ENCODE measurements at places on chromosomes 6 and 20.
A peak's percentile ranks its signal among the peaks of the same experiment; 100 is the strongest.

DNA sequence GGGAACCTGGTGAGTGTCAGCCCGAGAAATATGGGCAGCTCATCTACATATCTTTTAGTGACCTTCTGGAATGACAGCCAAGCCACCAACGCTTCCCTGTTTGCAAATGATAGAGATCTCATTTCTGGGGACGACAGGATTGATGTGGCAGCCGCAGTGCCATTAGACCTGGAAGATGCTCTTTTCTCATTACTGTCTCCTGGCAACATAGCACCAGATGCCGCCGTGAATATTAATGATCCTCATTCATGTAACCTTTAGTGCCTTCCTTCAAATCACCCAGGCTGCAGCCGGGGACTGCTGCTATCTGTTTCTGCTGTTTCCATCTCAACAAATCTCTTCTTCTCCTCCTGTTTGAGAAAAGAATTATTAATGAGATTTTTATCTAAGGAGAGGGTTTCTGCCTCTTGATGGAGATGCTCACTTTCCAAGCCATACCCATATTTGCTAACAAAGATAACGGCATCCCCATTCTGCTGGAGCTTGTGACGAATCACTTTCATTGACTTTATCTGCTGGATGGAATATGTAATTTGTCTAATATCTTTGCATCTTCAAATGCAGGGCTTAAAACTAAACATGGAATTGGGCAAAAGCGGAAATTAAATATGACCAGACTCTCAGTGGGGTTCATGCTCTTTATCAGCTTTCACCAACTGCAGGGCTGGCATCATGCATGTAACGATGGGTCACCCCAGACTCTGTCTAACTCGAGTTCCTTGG, 74.8 kb upstream of the KIF16B start:
- no peak for DNase-seq

- no peak for DNase-seq
These were observed 131.2 kb upstream of the TSHZ2 start for GRCh38 chr20:52841003-52841402.

DNA sequence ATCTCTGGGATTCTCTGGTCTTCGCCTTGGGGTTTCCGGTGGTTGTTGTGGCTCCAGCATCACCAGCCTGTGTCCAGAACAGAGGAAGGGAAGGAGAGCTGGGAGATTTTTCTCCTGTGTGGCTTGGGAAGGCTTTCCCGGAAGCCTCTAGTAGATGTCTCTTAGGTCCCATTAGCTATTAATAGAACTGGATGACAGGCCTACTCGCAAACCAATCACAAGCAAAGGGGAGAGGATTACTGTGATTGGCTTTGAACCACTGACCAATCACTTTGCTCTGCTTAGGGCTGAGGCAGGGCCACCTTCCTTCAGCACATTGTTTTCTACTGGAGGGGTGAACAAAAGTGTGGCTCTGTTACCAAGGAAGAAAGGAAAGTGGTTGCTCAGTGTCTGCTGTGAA, 203.4 kb upstream of the SULF2 start:
- no peak for DNase-seq

DNA sequence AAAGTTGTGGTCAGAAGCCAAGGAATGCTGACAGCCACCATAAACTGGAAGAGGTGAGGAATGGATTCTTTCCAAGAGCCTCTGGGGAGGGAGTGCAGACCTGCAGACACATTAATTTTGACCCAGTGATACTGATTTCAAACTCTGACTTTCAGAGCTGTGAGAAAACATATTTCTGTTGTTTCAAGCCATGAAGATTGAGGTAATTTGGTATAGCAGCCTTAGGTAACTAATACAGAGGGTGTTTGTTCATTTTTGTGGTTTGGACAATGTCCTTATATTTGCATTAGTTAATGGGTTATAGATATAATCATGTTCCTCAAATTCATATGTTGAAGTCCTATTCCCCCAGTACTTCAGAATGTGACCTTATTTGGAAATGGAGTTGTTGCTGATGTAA, 85.4 kb upstream of the GTSF1L start:
- DNase-seq = no peak

GRCh38 chr6:158737082-158737709, 82.0 kb downstream of the EZR start:
- no peak for DNase-seq

GRCh38 chr20:23582293-23582692, 14.0 kb upstream of the CST9L start:
- no peak for DNase-seq

- DNase-seq = no peak
These were observed 28.5 kb downstream of the RSPO3 start for GRCh38 chr6:127146932-127147331.

DNA sequence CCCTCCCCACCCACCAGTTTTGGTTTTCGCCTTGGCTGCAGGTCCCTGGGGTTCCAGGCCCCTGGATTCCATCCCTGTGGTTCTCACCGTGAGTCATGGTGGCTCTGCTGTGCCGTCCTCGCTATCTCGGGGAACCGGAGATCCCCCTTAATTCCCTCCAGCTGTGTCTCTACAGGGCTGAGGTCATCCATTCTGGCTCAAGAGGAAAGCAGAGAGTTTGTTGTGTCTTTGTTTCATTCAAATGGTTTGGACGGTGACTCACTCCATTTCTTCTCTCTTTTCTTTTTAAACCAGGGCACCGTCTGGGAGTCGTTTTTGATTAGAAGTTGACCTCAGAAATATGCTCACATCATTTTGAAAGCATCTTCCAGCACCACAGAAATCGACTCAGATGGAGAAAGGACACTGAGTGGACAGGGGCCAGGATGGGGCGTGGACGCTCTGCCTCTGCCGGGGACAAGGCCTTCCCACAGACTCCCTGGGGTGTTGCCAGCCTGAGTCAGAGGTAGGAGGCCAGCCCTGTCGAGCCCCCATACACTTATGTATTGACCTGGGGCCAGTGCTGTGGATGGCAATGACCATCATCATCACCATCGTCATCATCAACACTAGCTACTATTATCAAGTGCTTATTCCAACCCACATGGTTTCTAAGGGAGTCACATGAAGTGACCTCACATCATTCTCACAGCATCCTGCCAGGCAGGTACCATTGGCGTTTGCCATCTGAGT, 176.2 kb downstream of the NFATC2 start:
- DNase-seq = no peak

- no peak for DNase-seq
These were observed 95.6 kb downstream of the SNAP25 start for GRCh38 chr20:10314198-10314597.

GRCh38 chr20:20685635-20686034, 26.8 kb downstream of the RALGAPA2 start:
- DNase-seq = no peak

- DNase-seq = no peak
These were observed 5.9 kb downstream of the RNF146 start for GRCh38 chr6:127272576-127272975.

DNA sequence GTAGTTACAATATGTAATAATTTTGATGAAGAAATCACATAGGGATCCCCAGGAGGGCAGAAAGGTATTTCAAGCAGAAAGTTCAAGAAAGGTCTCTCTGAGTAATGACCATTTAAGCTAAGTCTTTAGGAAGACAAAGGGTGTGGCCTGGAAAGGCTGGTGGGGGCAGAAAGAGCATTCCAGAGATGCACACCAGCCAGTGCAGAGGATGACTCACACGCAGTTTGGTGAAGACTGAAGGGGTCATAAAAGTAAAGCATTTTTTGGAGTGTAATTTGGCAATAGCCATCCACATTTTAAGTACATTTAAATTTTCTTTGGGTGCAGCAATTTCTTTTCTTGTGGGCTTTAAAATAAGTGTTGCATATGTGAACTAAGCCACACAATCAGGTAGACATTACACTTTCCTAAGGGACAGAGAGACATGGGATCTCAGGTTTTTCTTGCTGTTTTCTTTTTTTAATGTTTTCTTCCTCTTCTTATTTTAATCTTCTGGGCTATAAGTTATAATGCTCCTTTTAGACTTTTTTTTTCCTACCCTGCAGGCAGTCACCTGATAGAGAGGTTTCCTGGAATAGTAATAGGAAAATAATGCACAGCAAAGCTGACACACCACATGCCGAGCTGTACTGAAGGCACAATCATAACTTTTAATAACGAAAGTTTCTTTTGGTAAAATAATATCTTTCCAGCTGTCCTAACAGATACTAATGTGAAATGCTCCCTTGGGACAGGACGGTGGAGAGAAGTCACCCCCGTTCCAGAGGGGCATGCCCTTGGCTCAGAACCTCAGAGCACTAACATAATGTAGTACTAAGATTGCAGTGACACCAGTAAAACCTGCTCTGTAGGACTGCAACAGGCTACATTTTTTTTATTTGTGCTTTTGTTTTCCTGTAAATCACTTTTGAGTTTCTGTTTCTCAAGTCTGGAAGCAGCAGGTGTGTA, 49.6 kb upstream of the PTPRK start:
- no peak for DNase-seq

DNA sequence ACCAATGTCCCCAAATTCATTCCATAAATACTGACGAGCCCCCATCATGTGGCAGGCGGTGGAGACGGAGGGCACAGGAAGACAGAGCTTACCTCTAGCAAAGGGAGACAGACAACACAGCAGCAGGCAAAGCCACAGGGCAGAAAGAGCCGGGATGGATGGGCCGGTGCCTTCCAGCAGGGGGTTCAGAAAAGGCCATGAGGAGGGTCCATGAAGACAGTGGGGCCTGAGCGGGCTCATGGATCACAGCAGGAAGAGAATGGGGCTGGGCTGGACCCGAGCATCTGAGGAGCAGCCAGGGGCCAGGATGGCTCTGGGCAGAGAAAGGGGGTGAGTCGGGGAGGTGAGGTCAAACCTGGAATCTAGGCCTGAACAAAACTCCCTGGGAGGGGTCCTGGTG, 42.0 kb downstream of the PREX1 start:
- no peak for DNase-seq

DNA sequence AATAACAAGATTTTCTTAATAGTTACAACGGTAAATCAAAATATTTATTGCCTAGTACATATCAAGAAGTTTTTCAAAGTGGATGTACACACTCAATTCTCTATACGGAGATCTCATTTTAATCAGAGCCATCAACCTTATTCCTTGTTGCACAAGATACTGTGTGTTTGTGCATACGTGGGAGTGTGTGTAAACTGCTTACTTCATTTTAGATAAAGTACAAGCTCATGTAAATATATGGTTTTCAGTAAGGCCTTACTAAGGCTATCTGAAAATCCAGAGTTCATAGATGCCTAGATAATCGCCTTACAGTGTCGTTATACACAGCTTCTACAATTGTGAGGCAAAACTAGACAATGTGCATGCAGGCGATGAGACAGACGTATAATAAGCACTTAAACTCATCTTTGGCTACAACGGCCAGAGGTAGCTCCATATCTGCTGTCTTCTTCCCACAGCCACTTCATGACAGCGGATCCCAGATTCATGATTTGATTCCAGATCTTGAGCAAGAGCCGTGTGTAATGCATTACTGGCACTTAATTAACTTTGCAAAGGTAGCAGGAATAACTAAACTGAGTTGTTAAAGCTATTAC, 2.5 kb downstream of the PERP start:
- no peak for DNase-seq

- DNase-seq = peak; percentile 42
These were observed 464.3 kb upstream of the BTBD3 start for GRCh38 chr20:11453430-11453829.

DNA sequence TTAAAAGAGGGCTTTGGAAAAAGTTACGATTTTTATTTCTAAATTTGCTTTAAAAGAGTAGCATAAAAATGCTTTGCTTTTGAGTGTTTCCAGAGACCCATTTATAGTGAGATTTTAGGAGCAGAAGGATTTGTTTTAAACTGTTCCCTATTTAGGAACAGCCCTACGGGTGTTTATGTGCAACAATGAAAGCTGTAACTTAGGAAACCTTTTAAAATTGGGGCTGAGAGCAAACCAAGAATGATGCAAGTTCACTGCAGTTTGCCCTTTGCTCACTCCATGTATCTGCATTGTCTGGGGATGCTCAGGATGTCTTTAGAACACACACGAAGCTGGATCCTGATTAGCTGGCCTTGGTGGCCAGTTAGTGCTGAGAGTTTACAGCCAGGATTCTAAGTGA, 40.9 kb downstream of the GHRH start:
- DNase-seq = no peak

- no peak for DNase-seq
These were observed 254.4 kb upstream of the RUNX2 start for GRCh38 chr6:45073771-45074170.

DNA sequence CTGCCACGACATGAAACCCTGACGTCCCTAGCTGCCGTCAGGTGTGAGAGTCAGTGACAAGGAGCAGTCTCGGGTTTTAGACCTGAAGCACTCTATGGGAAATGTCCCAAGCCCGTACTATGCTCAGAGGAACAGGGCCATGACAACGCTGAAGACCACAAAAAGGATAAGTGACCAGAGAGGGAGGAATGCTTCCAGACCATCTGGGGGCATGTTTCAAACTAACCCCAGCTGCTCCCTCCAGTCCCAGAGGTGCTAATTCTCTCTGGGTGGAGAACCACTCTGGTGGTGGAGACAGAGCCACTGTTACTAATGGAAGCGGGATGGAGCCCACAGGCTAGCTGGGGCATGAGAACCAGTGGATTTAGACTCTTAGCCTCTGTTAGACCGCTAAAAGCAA, 8.7 kb downstream of the AURKA start:
- DNase-seq = no peak

DNA sequence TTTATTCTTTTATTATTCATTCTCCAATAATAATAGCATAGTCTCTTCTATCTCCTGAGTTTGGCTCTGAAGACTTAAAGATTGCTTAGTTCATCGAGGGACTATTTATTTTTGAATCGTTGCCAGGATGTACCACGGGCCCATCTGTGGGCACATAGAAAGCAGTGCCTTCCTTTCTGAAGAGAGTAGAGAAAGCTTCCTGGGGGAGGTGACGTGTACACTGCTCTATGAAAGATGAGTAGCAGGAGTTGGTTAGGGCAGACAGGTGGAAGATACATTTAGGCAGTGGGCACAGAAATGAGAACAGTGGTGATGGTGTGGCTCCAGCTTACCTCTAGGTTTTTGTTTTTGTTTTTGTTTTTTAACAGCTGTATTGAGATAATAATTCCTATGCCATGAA, 98.4 kb downstream of the CDKAL1 start:
- peak; percentile 53 for DNase-seq

GRCh38 chr20:10739134-10739533, 65.3 kb upstream of the JAG1 start:
- DNase-seq = no peak

- DNase-seq = peak; percentile 3
These were observed 3.3 kb upstream of the PCSK2 start for GRCh38 chr20:17223553-17223952.

DNA sequence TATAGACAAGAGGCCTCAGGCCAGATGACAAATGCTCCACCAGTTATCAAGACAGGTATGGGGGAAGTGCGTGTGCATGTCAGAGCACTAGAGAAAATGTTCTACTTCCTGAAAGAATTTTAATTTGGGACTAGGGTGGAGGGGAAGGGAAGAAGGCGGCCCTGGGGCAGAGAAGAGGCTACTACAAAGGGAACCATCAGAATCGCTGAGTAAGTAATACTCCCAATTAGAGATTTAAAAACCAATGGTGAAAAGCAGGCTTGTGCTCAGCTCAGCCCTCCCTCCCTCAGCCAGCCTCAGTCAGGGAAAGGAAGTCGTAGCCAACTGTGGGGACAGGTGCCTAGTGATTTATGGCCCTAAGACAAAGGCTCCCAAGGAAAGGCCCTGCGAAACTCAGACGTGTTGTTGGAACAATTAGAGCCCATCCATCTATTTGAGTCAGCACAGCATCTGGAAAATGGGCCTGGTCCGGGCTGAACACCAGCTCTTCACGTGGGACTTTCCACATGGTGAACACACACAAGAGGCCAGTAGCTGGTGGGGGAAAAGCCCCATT, 15.0 kb upstream of the MAFB start:
- no peak for DNase-seq

- no peak for DNase-seq
These were observed 217.4 kb upstream of the SLC35B3 start for GRCh38 chr6:8652710-8653109.
